Stimulated activated CD8-positive, alpha-beta memory T cell treated with anti-CD3 and anti-CD28 coated beads, Interleukin-15, amount 100 ng/mL, for 4 hours (primary cell): ENCODE measurements at places on chromosomes 13 and 19.
A peak's percentile ranks its signal among the peaks of the same experiment; 100 is the strongest.

DNA sequence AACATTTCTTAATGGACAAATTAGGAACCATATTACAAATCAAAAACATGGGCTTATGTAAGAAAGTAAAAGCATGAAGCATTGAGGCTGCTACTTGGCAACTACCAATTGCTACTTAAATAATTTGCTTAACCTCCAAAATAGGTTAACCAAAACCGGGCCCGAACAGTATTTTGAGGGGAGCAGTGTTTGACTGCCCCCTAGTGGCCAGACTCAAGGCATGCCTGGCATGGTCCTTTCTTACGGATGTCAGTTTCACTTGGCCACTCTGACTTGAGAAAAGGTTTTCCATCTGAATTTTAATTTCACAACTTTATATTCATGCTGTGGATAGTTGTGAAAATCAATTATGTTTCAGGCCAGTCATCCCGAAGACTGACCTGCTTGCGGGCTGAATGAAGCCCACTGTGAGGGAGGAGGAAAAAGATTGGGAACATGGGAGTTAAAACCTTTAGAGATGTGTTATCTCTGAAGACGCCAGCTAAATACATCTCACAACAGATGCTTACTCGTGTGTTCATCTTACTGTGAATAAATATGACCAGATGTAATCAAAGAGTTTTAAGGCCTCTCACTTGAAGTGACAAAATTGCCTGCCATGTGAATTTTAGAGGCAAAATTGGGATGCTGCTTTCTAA, 2.9 kb downstream of the RXFP2 start:
- peak; percentile 46 for DNase-seq

DNA sequence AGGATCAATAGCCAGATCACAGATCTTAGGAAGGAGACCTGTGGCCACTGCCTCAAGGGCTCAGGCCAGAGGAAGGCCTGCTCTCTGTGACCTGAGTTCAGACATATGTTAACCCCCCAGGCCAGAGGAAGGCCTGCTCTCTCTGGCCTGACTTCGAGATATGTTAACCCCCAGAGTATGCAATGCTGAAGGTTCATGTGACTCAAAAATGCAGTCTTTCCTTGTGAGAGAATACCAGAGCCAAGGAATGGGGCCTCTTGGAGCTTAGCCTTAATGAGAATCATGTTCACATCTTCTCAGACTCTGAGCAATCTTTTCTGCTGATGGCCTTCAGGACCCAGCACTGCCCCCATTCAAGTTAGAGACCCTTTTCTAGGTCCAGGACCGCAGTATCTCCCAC, 36.7 kb downstream of the MBNL2 start:
- DNase-seq: no peak

DNA sequence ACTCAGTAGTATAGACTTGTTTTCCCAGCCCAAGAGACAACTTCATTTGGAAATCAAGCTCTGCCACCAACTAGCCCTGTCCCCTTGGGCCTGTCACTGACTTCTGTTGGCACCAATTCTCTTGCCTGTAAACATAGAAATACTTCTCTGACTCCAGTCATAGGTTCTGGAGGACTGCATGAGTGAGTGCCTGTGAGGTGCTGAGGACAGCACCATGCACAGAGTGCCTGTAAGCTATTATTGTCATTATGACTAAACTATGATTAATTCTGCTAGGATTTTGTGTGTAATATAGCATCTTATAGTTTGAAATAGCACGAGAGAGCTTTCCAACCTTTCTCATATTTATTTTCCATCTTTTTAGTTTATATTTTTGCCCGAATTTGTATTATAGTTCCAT, 247.9 kb downstream of the MYO16 start:
- DNase-seq: no peak

DNA sequence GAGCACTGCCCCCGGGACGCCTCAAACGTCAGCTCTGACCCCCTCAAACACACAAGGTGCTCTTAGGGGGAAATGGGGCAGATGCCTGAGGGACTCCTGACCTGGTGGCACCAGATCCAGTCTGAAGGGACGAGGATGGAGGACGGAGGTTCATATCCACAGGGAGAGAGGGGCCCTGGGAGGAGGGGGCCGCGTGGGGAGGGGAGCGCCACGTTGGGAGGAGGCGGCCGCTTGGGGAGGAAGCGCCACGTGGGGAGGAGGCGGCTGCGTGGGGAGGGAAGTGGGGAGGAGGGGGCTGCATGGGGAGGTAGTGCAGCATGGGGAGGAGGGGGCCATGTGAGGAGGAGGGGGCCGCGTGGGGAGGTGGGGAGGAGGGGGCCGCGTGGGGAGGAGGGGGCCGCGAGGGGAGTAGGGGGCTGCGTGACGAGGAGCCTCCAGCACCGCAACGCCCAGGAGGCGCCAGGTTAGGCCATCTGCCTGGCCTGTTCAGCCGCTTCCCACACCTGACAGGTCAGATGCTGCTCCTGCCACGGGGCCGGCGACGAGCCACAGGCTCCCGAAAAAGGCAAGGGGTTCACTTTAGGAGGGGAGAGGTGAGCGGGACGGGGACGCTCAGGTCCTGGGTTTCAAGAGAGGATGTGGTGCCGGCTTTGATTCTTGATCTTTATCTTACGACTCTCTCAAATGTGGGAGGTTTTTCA, 36.7 kb upstream of the C13orf46 start:
- DNase-seq: no peak

- DNase-seq: no peak
These were observed 19.4 kb upstream of the PLEKHF1 start for GRCh38 chr19:29645911-29646310.

DNA sequence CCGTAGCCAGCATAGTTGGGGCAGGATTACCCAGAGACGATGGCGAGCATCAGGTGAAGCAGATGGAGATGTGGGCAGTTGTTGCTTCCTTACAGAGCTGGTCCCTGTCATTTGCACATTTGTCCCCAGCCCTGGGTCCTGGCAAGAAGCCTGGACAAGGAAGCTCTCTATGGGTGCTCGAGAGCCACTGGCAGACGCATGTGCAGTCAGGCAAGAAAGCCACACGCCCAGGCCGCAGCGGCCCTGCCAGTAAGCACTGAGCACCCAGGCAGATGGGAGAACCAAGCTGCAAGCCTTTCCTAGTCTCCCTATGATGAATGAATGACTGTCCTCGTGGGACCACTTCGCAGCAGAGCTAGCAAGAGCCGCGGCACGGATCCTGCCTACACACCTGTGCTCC, 182.8 kb downstream of the FOXO1 start:
- DNase-seq: no peak

DNA sequence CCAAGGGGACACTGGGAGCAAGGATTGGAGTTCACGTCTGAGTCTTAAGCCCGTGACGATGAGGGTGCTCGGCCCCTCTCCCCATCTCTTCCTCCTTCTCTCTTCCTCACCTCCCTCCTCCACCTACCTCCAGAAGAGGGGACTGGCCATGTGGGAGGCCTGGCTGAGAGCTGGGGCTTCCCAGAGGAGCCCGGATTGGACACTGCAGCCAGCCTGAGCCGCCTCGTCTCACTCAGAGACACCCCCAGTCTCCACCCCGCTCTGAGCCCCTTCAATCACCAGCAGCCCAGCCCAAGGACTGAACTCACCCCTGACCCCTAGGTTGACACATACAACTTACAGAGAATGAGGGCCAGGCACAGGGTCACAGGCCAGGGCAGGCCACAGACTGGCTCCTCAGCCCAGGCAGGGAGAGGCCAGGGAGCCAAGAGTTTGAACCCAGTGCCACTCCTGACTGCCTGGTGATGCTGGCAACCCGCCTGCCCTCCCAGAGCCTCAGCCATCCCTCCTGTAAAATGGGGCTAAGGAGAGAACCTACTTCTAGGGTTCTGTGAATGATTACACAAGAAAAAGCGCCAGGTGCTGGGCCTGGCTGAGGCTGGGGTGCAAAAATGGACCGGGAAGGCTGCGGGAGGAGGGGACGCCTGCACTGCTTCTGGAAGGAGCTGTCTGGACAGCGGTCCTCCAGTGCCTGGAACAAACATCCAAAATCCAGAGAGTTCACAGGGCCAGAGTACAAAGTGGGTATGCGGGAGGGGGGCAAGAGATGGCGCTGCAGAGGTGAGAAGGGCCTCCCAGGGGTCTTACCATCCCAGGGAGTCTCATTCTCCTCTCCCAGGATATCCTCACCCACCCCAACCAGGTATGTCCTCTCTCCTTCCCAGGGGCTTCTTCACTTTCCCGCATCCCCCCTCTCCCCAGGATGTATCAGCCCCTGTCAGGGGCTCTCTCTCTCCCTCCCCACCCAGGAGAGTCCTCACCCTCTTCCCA, 1.1 kb downstream of the CD79A start:
- no peak for DNase-seq

DNA sequence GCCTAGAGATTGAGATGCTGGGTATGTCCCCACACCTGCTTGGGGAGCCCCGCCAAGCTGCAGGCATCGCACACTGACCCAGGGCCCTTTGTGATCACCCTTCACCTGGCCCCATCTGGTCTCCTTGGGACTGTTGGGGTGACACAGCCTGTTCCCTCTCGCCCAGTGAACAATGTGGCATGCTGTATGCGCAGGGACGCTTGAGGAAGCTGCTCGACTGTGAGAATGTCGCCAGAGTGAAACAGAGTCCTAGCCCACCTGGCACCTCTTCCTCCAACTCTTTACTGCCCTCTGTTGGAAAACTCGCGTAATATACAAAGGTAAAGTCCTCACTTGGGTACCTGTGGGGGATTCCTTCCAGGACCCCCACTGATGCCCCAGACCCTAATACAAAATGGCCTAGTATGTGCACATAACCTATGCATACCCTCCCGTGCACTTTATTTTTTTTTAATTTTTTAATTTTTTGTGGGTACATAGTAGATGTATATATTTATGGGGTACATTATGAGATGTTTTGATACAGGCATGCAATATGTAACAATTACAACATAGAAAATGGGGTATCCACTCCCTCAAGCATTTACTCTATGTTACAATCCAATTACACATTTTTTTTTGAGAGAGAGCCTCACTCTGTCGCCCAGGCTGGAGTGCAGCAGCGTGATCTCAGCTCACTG, 9.0 kb downstream of the BLOC1S3 start:
- DNase-seq: no peak

DNA sequence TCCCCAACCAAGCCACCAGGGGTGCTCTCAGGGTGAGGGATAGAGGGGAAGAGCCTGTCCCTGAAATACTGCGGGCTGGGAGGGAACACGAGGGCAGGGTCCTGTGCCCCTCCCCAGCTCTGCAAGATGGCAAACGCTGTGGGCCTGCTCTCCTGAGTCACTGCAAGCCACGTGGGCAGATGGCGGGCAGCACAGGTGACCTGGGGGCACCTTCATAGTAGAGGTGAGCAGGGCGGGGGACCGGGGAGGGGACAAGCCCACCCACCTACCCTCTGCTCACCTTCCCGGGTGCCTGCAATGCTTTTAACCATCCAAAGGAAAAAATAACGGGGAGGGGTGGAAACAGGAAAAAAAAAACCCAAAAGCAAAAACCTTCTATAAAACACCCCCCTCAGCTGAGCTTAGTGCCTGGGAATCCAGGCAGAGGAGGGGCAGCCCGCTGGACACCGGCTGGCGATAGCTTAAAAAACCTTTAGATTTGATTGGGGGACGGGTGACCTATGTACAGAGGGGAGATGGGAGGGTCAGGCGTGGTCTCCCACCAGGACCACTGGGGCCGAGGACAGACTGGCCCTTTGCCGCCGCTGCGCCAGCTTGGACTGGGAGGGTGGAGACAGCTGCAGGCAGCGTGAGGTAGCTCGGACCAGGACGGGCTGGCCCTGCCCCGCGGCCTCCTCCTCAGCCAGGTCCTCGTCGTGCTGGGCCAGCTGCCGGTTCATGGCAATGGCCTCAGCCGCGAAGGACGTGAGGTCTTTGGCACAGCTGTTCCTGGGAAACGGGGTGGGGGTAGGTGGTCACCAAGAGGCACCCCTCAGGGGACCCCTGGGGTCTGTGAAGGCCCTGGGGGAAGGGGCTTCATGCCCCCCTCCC, 11.7 kb downstream of the MKNK2 start:
- DNase-seq: no peak

DNA sequence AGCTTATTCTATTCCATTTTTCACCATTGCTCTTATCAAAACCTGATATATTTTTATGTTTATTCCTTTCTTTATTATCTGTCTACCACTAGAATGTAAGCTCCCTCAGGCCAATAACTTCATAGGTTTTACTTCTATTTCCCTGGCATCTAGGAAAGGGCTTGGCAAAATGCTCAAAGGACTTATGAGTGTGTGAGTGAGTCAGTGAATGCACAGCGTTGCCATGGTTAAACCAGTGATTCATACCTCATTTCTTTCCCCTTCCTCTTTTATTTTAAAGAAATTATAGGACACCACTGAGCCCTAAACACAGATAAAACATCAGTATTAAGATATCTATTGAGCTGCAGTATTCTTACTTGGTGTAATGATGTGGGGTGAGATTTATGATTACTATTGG, 162.1 kb downstream of the GPC6 start:
- DNase-seq: no peak

- DNase-seq: no peak
These were observed 465.1 kb upstream of the PCDH20 start for GRCh38 chr13:61880578-61881283.

DNA sequence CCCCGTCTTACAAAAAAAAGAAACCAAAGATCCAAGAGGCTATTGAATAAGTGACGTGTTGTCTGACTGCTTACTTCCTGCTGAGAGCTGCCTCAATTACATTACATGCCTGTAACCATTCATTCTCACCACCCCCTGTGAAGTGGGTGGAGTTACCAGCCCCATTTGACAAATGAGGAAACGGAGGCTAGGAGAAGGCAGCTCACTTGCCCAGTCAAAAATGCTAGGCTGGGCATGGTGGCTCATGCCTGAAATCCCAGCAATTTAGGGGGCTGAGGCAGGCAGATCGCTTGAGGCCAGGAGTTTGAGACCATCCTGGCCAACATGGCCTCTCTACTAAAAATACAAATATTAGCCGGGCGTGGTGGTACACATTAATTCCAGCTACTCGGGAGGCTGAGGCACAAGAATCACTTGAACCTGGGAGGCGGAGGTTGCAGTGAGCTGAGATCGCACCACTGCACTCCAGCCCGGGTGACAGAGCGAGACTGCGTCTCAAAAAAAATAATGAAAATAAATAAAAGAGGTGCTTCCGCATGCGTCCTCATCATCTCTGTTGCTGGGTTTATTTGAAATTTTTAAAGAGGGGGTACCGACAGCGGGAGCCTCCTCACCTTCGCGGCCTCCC, 499 bp downstream of the LSM7 start:
- peak; percentile 47 for DNase-seq

DNA sequence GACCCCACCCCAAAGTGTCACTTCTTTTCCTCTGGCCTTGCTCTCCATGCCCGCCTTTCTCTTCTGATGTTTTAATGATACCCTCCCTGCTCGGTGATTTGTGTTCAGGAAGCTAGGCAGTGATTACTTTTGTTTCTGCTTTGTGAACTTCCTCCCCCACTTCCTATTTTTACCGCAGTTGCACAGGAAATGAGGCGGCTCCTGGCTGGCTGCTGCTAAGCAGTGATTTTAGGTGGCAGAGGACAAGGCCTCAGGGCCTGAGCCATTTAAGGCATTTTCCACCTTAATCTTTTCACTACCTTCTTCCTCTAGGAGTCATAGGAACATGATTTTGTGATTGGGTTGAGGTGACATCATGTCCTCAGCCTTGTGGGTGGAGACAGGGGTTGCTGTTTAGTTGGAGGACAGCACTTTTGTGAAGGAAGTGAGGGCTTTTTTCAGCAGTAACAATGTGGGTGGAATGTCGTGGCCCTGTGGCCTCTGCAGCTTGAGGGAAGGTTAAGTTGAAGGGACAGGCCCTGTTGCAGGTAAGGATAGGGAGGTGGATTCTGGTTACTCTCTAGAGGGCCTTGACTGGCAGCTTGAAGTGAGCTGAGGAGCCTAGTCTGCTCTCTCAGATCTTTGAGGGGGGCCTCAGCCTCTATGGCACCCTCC, 15.7 kb downstream of the GARRE1 start:
- DNase-seq: peak; percentile 34

GRCh38 chr13:21616880-21617279, 12.9 kb upstream of the MICU2 start:
- DNase-seq: no peak

- DNase-seq: no peak
These were observed 28.6 kb downstream of the NAXD start for GRCh38 chr13:110643768-110644421.
